Hematopoietic multipotent progenitor cell treated with erythropoietin and hydrocortisone succinate and interleukin-3 and kit ligand, for 6 days (in vitro differentiated cells): ENCODE measurements at places on chromosomes 6 and 20.

DNA sequence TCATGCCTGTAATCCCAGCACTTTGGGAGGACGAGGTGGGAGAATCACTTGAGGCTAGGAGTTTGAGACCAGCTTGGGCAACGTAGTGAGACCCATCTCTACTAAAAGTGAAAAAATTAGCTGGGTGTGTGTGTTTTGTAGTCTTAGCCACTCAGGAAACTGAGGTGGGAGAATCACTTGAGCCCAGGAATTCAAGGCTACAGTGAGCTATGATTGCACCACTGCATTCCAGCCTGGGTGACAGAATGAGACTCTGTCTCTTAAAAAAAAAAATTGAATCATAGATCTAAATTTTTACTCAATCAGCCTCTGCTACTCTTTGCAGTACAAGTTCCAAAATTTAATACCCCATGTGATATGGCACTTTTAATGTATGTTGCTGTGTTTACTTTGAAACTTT, 121.6 kb downstream of the ARMC2 start:
- DNase-seq, result no peak

GRCh38 chr20:52494244-52494643, 302.7 kb upstream of the ZFP64 start:
- no peak for DNase-seq

DNA sequence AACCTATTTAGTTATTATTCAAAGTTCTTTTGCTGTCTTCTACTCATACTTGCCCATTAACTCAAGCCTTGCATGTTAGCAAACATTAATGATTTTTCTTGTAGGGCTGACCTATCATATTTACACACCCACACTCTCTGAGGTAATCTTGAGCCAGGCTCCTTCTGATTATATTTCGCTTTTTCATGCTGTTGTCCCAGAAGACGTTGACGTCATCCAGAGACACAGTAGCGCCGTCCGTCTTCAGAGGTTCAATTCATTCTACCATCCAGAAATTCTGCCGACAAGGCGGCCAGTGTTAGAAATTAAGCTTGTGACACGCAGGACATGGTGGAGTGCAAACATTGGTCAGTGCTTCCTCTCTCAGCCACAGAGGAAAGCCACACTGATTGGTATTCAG, 584.7 kb downstream of the BMP2 start:
- no peak for DNase-seq

- no peak for DNase-seq
Observed at GRCh38 chr20:47789081-47789763, 3.9 kb upstream of the SULF2 start.

GRCh38 chr20:51348876-51349275, 193.6 kb downstream of the NFATC2 start:
- DNase-seq, result peak; percentile 33

GRCh38 chr6:150738092-150738629, 127.3 kb upstream of the MTHFD1L start:
- no peak for DNase-seq

DNA sequence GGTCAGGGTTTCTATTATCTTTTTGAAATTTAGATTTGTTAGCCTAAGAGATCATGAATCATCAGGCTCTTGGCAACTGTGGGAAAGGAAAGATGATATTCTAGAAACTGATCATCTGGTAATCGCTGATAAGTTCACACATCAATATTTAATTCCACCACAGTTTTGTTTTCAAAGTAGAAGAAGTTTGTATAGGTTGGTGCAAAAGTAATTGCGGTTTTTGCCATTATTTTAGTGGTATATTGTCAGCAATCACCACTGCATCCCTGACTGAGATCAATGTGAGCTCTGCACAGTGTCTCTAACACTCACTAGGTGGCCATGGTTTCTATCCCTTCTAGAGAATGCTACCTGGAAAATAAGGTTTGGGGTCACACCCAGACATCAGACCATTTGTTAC, 17.0 kb upstream of the PXDC1 start:
- no peak for DNase-seq

DNA sequence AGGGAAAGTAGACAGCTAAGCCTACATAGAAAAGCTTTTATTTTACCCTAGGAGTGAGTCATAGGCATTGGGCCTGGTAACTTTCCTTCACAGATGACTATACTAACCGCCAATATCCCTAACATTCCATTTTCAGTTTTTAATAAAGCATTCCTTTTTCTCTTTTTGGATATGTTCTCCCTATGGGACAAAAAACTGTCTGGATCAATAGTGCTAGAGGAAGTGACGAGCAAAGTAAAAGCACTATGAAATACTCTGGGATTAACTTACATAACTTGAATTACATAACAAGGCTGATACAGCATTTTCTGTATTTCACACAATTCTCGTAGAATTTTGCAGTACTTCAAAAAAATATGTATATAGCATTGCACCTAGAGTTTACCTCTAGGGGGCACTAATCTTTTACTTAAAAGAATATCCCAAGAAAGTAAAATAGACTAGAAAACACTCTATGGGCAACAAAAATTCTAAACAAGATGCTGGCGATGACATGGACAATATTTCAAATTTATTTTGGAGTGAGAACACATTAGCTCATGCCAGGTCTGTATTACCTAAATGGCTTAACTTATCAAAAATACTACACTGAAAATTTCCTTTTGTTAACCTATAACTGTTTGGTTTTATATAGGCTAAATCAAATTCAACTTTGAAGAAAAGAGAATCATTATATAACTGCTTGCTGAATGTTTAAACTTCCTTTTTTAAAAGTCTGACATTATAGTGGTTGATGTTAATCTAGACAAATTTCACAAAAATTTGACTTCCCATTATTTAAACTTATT, 66.3 kb upstream of the DST start:
- peak; percentile 91 for DNase-seq
